GM23248 (cell line): ENCODE measurements at places on chromosomes 1 and 21. TPM values are rescaled to one million over a fixed set of nuclear protein-coding genes. Genes with fewer than 3 reads are reported as not detected.

The DCST2 gene
- total RNA-seq: not detected in 2 replicates

DNA sequence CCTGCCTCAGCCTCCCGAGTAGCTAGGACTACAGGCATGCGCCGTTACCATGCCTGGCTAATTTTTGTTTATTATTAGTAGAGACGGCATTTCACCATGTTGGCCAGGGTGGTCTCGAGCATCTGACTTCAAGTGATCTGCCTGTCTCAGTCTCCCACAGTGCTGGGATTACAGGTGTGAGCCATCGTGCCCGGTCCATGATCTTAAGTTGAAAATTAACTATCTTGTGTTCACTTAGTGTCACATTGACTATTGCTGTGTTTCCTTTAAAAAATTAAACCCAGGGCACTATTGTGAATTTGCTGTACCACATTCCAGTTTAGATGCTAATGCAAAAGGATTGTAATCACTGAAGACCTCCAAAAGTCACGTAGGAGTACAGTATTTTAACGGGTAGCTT is 14.1 kb downstream of the CMPK1 start:
- no peak overlapping the region for H3K4me3 ChIP-seq
- no peak for DNase-seq
- 0 out of 2 replicates have a peak, but pooled peaks cover 9% of the 10 kb centered on the region for H3K4me1 ChIP-seq
- H3K36me3 ChIP-seq: no peaks in the 10 kb centered on the region; the same call in 1 of the 2 replicates
- no peak overlapping the region for H3K27ac ChIP-seq

DNA sequence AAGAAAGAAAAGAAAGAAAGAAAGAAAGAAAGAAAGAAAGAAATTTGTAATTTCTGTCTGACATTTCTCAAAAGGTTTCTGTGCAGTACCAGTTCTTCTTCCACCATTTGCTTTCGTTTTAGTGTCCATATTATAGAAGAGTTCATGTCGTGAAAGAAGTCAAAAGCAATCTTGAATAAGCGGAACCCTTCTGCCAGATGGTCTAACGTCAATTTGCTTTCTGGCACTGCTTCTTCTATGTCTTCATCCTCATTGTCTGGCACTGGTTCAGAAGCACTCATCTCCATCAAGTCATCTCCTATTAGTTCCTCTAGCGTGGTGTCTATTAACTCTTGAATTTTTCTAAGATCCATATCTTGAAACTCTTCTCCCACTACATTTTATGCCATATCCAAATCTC is 170.0 kb upstream of the KCTD3 start:
- H3K36me3 ChIP-seq: no peaks in the 10 kb centered on the region
- H3K4me3 ChIP-seq: 0 out of 2 replicates have a peak overlapping the region, but pooled peaks have one; percentile 16
- H3K4me1 ChIP-seq: no peaks in the 10 kb centered on the region

DNA sequence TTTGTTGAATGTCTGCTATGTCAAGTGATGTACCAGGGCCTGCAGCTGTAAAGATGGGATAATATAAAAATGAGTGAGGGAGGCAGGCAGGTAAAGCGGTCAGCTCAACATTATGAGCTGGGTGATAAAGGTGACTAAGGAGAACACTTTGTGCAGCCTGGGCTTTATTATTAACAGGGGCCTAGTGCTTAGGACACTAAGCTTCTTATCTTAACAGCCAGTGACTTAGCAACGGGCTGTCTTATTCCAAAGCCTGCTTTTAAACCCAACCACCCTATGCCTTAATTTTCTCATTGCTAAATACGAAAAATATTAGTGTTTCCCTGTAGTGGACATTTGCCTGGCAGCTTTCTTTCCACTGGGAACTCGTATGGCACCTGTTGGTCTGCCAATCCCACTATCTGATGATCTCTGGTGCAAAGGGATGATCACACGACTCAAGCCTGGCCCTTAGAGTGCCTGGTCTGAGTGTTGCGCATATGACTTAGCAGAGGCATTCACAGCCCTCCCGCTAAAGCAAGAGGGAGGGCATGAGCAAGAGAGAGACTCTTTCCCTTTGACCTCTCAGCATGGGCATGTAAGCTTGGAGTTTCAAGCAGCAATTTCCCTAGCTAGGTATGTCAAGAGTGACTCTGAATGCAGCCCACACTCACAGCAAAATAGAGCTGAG is 98.6 kb upstream of the PAPPA2 start:
- H3K4me1 ChIP-seq: no peaks in the 10 kb centered on the region
- H3K4me3 ChIP-seq: no peak overlapping the region
- no peaks in the 10 kb centered on the region for H3K27me3 ChIP-seq
- H3K36me3 ChIP-seq: no peaks in the 10 kb centered on the region

The DENND2C gene
- 5.9 and 6.8 TPM in 2 replicates for total RNA-seq

- H3K27me3 ChIP-seq: 0 out of 2 replicates have a peak, but pooled peaks cover 2% of the 10 kb centered on the region
- H3K4me1 ChIP-seq: no peaks in the 10 kb centered on the region
- no peak overlapping the region for H3K27ac ChIP-seq
- DNase-seq: no peak
These were observed 691.1 kb downstream of the MATN1 start for GRCh38 chr1:30032302-30032701.

GRCh38 chr1:184189361-184189760 is 137.8 kb downstream of the TSEN15 start:
- no peak overlapping the region for H3K27ac ChIP-seq
- peaks cover 22% of the 10 kb centered on the region for H3K4me1 ChIP-seq
- H3K4me3 ChIP-seq: no peak overlapping the region
- H3K27me3 ChIP-seq: no peaks in the 10 kb centered on the region
- DNase-seq: no peak
- H3K36me3 ChIP-seq: no peaks in the 10 kb centered on the region

The OR2L3 gene
- not detected in 2 replicates for total RNA-seq

DNA sequence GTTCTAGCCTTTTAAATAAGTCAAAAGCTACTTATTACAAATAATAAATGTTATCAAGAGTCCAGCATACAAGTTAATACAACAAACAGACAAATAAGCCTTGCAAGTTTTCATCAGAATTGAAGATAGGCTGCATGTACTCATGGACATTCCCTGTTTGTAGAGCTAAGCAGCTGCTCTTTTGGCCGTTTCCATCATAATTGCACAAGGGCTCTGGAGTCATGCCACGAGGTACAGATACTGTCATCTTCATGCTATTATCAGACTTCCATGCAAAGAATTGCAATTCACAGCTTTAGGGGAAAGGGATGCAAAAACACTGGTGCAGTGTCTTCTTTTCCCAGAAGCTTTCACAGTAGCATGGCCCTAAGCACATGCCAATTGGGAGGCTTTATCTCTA is 52.8 kb upstream of the TBX15 start:
- DNase-seq: peak; percentile 76
- no peak overlapping the region for H3K4me3 ChIP-seq
- H3K27ac ChIP-seq: no peak overlapping the region; the same call in 1 of the 2 replicates
- no peaks in the 10 kb centered on the region for H3K27me3 ChIP-seq
- no peaks in the 10 kb centered on the region for H3K36me3 ChIP-seq

- H3K4me1 ChIP-seq: 0 out of 2 replicates have a peak, but pooled peaks cover 7% of the 10 kb centered on the region
- DNase-seq: no peak
- no peak overlapping the region for H3K27ac ChIP-seq
These were observed 202.2 kb downstream of the ROR1 start for GRCh38 chr1:63976006-63976405.

GRCh38 chr1:183622884-183623785 is 12.4 kb downstream of the ARPC5 start:
- H3K36me3 ChIP-seq: peaks cover 30% of the 10 kb centered on the region
- no peaks in the 10 kb centered on the region for H3K27me3 ChIP-seq
- DNase-seq: peak; percentile 82
- peaks cover 33% of the 10 kb centered on the region for H3K4me1 ChIP-seq
- peak overlapping the region; percentile 44 for H3K27ac ChIP-seq

GRCh38 chr1:17630048-17630830 is 90.7 kb downstream of the ARHGEF10L start:
- peaks cover 26% of the 10 kb centered on the region for H3K4me1 ChIP-seq
- H3K27ac ChIP-seq: peak overlapping the region; percentile 50
- no peak overlapping the region for H3K4me3 ChIP-seq
- no peaks in the 10 kb centered on the region for H3K36me3 ChIP-seq

GRCh38 chr21:38819719-38820159 is 14.0 kb downstream of the ETS2 start:
- no peaks in the 10 kb centered on the region for H3K27me3 ChIP-seq
- peaks cover 49% of the 10 kb centered on the region; the same call in 1 of the 2 replicates for H3K36me3 ChIP-seq
- H3K4me3 ChIP-seq: no peak overlapping the region
- H3K4me1 ChIP-seq: peaks cover 35% of the 10 kb centered on the region
- H3K27ac ChIP-seq: no peak overlapping the region

DNA sequence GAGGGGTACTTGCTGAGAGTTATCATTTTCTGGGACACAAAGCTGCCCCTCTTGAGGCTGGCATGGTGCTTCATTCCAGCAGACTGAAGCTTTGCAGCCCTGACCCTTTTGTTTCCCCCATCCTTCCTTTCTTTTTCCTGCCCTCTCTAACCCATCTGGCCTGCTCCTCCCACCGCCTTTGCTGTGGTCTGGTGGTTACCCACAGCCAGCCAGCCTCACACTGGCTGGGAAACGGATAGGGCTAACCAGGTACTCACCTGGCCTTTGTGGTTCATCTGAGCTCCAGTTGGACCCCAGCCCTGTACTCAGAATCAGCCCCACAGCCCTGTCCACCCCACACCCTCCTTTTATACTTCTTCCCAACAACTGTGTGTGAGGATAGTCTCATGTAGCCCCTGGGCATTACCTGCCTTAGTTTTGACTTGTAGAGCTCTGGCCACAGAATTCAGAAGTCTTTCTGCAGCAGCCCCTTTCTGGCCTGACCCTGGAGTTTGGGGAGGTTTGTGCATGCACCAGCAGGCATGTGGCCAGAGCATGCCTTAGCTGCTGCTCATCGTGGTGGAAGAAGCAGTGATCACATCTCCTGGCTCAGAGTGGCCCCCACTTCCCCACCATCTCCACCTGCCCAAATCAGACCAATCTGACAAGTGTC is 138.0 kb downstream of the TRABD2B start:
- no peaks in the 10 kb centered on the region for H3K4me1 ChIP-seq

- peak; percentile 92 for DNase-seq
- peak overlapping the region; percentile 43 for H3K4me3 ChIP-seq
- no peaks in the 10 kb centered on the region for H3K27me3 ChIP-seq
- peaks cover 23% of the 10 kb centered on the region for H3K4me1 ChIP-seq
- peak overlapping the region; percentile 65 for H3K27ac ChIP-seq
- no peaks in the 10 kb centered on the region for H3K36me3 ChIP-seq
These were observed 24.8 kb downstream of the ST6GALNAC5 start for GRCh38 chr1:76891931-76892622.

- H3K27me3 ChIP-seq: no peaks in the 10 kb centered on the region
- no peak for DNase-seq
- no peak overlapping the region for H3K27ac ChIP-seq
- no peak overlapping the region for H3K4me3 ChIP-seq
- no peaks in the 10 kb centered on the region for H3K4me1 ChIP-seq
These were observed 398.3 kb downstream of the DUSP10 start for GRCh38 chr1:221343607-221344006.

GRCh38 chr21:18153063-18153462 is 91.6 kb upstream of the CHODL start:
- DNase-seq: no peak
- H3K36me3 ChIP-seq: no peaks in the 10 kb centered on the region
- no peaks in the 10 kb centered on the region for H3K27me3 ChIP-seq
- no peaks in the 10 kb centered on the region for H3K4me1 ChIP-seq
- no peak overlapping the region for H3K4me3 ChIP-seq

The SMPDL3B gene
- not detected in 2 replicates for total RNA-seq

The SPATC1L gene
- 5.2 and 5.3 TPM in 2 replicates for total RNA-seq

- H3K4me3 ChIP-seq: no peak overlapping the region
- no peaks in the 10 kb centered on the region for H3K4me1 ChIP-seq
- H3K27ac ChIP-seq: no peak overlapping the region
- no peak for DNase-seq
- peaks cover 53% of the 10 kb centered on the region for H3K27me3 ChIP-seq
These were observed 172.8 kb upstream of the IRF2BP2 start for GRCh38 chr1:234782791-234783190.

DNA sequence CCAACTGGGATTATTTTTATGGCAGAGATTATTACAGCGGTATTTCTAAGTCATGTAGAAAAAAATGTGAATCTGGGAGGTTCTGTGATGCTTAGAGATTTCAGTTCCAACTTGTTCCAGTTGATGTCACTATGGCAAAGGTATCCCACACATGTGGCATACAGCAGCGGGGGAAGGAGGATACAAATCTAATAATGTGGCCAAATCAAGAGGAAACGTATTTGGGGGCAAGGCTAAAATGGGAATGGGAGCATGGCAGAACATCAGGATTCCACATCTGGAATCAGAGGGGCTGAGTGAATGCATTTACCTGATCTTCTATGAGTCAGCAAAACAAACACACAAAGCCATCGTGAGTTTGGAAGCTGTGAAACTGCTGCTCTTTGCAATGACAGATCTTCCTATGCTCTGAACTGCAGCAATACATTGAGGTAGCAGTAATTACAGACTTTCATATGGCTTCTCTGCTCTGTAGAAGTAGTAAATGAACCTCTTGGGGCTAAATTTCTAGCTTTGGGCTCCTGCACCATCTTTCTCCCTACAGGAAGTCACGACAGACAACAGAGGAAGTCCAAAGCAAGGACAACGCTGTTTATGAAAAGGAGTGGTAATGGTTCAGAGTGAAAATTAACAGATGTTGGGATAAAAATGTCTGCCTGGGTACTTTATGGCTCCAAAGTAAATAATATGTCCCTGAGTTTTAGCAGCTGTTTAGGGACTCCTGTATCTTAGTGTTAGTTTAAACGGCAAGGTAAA is 55.5 kb downstream of the GABPA start:
- peaks cover 7% of the 10 kb centered on the region; the same call in 1 of the 2 replicates for H3K4me1 ChIP-seq
- peaks cover 3% of the 10 kb centered on the region; the same call in 1 of the 2 replicates for H3K27me3 ChIP-seq
- peak overlapping the region; percentile 68 for H3K4me3 ChIP-seq
- H3K36me3 ChIP-seq: no peaks in the 10 kb centered on the region

- peak; percentile 64 for DNase-seq
- peaks cover 23% of the 10 kb centered on the region for H3K4me1 ChIP-seq
- no peaks in the 10 kb centered on the region for H3K27me3 ChIP-seq
- H3K4me3 ChIP-seq: peak overlapping the region; percentile 98
These were observed 777 bp downstream of the LRRC41 start for GRCh38 chr1:46302641-46303037.

The RER1 gene
- total RNA-seq: 69.7 and 135 TPM in 2 replicates

- DNase-seq: no peak
- H3K4me1 ChIP-seq: peaks cover 13% of the 10 kb centered on the region; the same call in 1 of the 2 replicates
- no peak overlapping the region for H3K4me3 ChIP-seq
- peak overlapping the region; percentile 68 for H3K27ac ChIP-seq
- no peaks in the 10 kb centered on the region for H3K36me3 ChIP-seq
These were observed 11.8 kb upstream of the PGD start for GRCh38 chr1:10386761-10387676.

GRCh38 chr1:160621633-160622413 is 25.0 kb downstream of the SLAMF1 start:
- H3K4me1 ChIP-seq: no peaks in the 10 kb centered on the region
- no peak overlapping the region for H3K27ac ChIP-seq
- DNase-seq: no peak
- no peaks in the 10 kb centered on the region for H3K36me3 ChIP-seq

The EFNA1 gene
- total RNA-seq: not detected in 2 replicates

The CFHR2 gene
- total RNA-seq: not detected in 2 replicates

The PAX7 gene
- total RNA-seq: not detected in 2 replicates

The COL16A1 gene
- 234 and 247 TPM in 2 replicates for total RNA-seq

The RBP7 gene
- not detected in 2 replicates for total RNA-seq

DNA sequence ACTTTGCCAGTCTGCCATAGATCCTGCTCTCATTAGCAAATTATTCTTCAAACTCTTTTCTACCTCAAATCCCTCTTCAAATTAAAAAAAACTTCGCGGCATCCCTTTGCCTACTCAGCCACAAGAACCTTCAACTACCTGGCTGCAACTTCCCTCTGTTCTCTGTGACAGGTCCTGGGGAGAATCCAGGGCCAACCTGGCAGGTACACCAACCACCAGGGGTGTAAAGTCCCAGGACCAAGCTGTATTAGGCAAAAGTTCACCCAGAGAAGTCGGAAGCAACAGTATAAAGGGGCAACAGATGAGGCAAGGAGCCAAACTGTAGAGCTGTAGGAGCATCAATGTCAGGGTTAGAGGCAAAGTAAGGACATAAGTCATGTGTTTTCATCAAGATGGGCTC is 18.3 kb upstream of the ITLN2 start:
- H3K4me1 ChIP-seq: no peaks in the 10 kb centered on the region
- peaks cover 14% of the 10 kb centered on the region; the same call in 1 of the 2 replicates for H3K27me3 ChIP-seq
- no peak overlapping the region for H3K27ac ChIP-seq
- H3K36me3 ChIP-seq: no peaks in the 10 kb centered on the region

The ATP6V0B gene
- total RNA-seq: 122 and 140 TPM in 2 replicates
